ENCODE measurements at places on chromosomes 3 and 15. TPM values are rescaled to one million over a fixed set of nuclear protein-coding genes. Genes with fewer than 3 reads are reported as not detected.

DNA sequence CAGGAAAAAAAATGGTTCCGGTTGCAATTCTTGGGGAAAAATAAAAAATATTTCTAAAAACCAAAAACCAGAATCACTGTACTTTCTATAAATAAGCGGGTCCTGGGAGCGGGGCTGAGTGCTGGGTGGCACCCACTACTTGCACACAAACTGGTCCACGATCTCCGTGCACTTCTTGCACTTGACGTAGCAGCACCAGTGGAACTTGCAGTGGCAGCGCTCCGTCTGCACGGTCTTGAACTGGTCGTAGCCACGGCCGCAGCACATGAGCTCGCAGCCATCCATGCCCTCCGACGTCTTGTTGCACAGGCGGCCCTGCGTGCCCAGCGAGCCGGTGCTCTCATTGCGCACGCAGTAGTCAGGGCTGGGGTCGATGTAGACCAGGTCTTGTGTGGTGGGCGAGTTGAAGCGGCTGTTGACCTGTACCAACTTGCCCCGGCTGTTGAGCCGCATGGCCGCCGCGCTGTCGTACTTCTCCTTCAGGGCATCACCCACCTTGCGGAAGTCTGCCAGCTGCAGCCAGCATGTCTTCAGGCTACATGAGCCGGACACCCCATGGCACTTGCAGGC is 17.1 kb downstream of the WNT5A start:
- no peak for DNase-seq
- H3K27me3 ChIP-seq: peaks cover 3% of the 10 kb centered on the region
- H3K36me3 ChIP-seq: no peaks in the 10 kb centered on the region
- H3K4me3 ChIP-seq: no peak overlapping the region
- H3K4me1 ChIP-seq: no peaks in the 10 kb centered on the region

GRCh38 chr15:67805008-67805665 is 20.2 kb upstream of the SKOR1 start:
- H3K27ac ChIP-seq: no peak overlapping the region
- H3K4me3 ChIP-seq: no peak overlapping the region
- peaks cover 3% of the 10 kb centered on the region for H3K36me3 ChIP-seq
- H3K4me1 ChIP-seq: no peaks in the 10 kb centered on the region
- H3K27me3 ChIP-seq: no peaks in the 10 kb centered on the region
- no peak for DNase-seq

GRCh38 chr15:41862515-41863116 is 24.0 kb downstream of the PLA2G4B start:
- no peaks in the 10 kb centered on the region for H3K36me3 ChIP-seq
- H3K4me1 ChIP-seq: peaks cover 8% of the 10 kb centered on the region
- no peak overlapping the region for H3K27ac ChIP-seq
- peak; percentile 21 for DNase-seq
- no peak overlapping the region for H3K4me3 ChIP-seq

DNA sequence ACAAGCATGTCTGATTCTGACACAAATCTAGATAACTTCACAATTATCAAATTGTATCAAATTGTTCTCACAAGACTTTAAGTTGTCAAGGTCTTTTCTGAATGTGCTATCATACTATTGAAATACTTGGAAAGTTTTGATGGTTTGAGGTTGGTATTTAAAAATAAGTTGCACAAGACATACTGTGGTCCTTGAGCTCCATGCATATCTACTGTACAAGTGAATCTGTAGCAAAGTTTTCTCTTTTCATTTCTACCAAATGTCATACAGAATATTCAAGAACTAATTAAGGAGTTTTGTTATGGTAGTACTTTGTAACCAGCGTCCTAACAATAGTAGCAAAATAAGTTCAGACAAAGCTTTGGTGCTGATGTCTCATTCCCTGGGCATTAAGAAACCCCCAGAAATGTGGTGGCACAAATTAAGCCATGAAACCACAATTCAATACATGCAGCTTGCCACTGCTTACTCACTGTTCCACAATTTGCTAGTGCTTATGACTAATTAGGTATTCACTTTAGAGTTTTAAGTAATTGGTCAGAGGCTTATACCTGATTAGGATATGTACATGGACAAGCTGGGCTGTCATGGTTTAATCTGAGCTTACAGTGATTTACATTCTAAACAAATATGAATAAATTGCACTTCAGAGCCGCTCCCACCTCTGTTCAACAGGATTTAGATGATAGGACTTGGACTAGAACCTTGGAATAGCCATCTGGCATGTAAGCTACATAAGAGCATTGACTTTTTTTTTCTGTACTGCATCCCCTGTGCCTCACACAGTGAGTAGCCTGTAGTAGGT is 8.8 kb downstream of the TBC1D23 start:
- no peak overlapping the region for H3K4me3 ChIP-seq
- no peak for DNase-seq
- no peaks in the 10 kb centered on the region for H3K36me3 ChIP-seq
- no peaks in the 10 kb centered on the region for H3K27me3 ChIP-seq
- H3K27ac ChIP-seq: no peak overlapping the region
- peaks cover 16% of the 10 kb centered on the region for H3K4me1 ChIP-seq

Gene GMNC
- polyA plus RNA-seq: not detected
